Activated CD4-positive, alpha-beta T cell treated with anti-CD3 and anti-CD28 coated beads, Interleukin-2, Interleukin-6, amounts not matched to agents 100 ng/mL and 50 ng/mL, durations not matched to agents 16 hours and 8 hours (primary cell): ENCODE measurements at places on chromosomes 1 and 21.
A peak's percentile ranks its signal among the peaks of the same experiment; 100 is the strongest.

GRCh38 chr1:209434631-209435217 lies 148.8 kb upstream of the CAMK1G start:
- DNase-seq = no peak

GRCh38 chr1:7584643-7585042 lies 186.5 kb upstream of the VAMP3 start:
- DNase-seq = no peak

- DNase-seq = no peak
Observed at GRCh38 chr1:214615871-214616270, 12.9 kb downstream of the CENPF start.

DNA sequence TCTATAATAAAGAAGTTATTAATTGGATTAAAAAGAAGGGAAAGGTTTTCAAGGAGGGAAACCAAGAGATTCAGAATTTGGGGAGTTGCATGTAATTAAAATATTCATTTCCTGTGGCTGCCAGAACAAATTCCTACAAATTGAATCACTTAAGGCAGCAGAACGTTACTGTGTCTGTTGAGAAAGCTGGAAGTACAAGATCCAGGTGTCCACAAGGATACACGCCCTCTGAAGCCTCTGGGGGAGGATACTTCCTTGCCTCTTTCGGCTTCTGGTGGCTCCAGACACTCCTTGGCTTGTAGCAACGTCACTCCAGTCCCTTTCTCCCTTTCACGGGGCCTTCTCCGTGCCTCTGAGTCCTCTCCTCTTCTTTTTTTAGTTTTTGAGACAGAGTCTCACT lies 67.9 kb downstream of the KAZN start:
- DNase-seq = no peak

- no peak for DNase-seq
Observed at GRCh38 chr1:17009706-17010105, 2.0 kb downstream of the ATP13A2 start.

DNA sequence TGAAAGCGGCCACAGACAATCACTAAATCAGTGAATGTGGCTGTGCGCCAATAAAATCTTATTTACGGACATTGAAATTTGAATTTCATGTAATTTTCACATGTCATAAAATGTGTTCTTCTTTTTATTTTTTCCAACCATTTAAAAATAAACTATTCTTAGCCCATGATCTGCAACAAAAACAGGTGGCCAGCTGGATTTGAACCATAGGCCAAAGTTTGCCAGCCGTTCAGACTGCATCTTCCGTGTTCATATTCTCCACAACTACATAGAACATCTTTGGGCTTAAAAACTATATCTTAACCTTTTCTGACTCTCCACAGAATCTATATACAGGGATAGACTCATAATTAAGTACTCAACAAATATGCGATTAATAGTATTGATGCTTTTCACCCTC lies 81.2 kb upstream of the RALGPS2 start:
- no peak for DNase-seq

- DNase-seq = peak; percentile 39
Observed at GRCh38 chr1:1208713-1209433, 2.5 kb upstream of the TNFRSF18 start.

GRCh38 chr1:9340864-9341263 lies 48.2 kb downstream of the SPSB1 start:
- DNase-seq = no peak

- DNase-seq = no peak
Observed at GRCh38 chr1:20389571-20389970, 96.4 kb downstream of the CAMK2N1 start.

DNA sequence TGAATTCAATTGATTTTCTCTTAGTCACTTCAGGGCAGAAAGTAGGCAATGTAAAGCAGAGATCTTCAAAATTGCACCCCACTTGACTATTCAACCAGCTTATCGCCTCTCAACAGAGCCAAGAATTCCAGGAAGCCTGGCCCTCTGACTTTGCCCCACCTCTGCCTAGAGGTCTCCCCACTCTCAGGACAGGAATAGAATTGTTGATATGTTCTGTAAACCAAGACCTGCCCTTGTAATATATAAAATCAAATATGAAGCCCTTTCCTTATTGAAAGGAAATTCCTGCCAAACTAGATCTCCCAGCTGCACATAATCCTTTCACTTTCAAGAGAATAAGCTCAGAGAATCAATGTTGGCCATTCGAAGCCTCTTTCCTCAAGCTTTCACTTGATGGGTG lies 116.1 kb upstream of the DPT start:
- DNase-seq = no peak

GRCh38 chr1:88036345-88037014 lies 647.6 kb upstream of the PKN2 start:
- DNase-seq = no peak

DNA sequence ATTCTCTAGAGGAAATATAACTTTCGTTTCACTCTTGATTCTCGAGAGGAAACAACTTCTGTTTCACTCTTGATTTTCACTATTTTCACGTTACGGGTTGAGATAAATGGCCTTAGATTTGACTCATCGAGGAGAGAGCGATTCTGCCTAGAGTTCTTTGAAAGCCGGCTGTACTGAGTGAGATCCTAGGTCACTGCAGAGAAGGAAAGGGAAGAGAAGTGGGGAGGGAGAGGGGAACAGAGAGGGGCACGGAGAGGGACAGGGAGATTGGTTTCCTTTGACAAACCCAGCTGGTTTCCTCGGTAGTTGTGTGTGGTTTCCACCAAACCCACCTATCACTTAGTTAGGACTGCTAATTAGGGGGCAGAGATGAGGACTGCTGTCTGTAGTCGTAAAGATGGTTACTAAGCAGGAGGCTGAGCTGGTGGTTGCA lies 21.6 kb upstream of the GPR137B start:
- peak; percentile 65 for DNase-seq

- DNase-seq = peak; percentile 78
Observed at GRCh38 chr1:58782178-58783089, 1.4 kb downstream of the JUN start.

- no peak for DNase-seq
Observed at GRCh38 chr1:94807742-94808491, 12.2 kb upstream of the SLC44A3 start.

DNA sequence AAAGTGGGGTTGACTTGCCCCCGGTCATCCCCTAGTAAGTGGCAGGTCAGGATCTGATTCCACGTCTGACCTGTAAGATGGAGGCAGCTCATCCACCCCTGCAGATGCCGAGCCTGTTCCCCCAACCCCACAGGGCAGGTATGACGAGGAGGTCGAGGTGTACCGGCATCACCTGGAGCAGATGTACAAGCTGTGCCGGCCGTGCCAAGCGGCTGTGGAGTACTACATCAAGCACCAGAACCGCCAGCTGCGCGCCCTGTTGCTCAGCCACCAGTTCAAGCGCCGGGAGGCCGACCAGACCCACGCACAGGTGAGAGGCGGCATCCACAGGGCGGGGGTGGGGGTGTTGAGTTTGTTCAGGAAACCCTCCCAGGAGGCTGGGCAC lies 9.6 kb downstream of the TMEM201 start:
- no peak for DNase-seq

DNA sequence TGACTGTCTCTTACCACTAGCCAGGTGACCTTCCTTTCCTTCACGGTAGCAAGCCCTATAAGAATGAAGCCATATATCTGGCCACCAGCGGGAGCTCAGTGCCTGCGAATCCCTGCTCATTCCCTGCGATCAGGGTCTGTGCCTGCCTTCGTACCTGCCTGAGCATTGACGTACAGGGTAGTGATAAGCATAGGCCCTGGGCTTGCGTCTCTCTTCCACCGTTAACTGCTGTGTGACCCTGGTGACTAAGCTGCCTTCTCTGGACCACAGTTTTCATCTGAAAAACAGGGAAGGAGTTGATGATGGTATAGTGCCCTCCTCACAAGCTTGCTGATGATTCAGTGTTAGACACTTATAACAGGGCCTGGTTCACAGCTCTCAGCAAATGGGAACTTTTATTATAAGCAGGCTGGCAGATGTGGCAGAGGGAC lies 4.1 kb downstream of the ZC3H12A start:
- peak; percentile 70 for DNase-seq

GRCh38 chr1:203371288-203371687 lies 20.4 kb upstream of the FMOD start:
- DNase-seq = no peak

- DNase-seq = no peak
Observed at GRCh38 chr1:22775478-22775877, 64.8 kb downstream of the EPHB2 start.

- no peak for DNase-seq
Observed at GRCh38 chr1:71559880-71560279, 479.0 kb upstream of the ZRANB2 start.

- DNase-seq = peak; percentile 51
Observed at GRCh38 chr1:32817815-32818786, 648 bp downstream of the S100PBP start.

GRCh38 chr1:21531241-21531640 lies 22.0 kb downstream of the ALPL start:
- DNase-seq = no peak

DNA sequence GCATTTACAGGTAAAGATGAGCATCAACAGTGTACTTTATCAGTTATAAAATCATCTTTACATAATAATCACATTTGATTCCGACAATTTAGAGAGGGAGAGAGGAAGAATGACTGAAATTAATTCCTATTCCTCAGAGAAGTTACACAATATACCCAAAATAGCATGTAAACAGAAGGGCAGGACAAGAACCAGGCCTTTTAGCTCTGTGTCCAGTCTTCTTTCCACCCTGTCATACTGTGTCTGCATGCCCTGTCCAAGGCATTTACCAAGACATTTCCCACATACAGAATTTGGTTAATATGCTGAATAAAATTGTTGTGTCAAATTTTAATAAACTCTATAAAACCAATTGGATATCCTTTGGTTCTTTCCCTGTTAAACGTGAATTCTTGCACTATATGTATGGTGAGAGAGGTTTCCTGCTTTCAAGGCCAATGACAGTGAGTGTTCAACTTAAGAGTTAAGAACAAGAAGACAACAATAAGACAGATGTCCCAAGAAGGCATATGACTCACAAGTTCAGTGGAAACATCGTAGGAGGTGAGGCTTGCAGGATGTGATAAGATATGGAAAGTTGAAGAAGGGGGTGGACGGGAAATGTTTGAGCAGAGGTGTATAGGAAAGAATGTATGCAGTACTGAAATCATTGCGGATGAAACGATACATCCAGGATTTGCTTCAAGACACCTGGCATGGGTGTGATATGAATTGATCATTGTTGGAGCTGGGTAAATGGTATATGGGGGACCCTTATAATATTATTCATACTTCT lies 20.8 kb downstream of the LRRC8B start:
- peak; percentile 76 for DNase-seq

DNA sequence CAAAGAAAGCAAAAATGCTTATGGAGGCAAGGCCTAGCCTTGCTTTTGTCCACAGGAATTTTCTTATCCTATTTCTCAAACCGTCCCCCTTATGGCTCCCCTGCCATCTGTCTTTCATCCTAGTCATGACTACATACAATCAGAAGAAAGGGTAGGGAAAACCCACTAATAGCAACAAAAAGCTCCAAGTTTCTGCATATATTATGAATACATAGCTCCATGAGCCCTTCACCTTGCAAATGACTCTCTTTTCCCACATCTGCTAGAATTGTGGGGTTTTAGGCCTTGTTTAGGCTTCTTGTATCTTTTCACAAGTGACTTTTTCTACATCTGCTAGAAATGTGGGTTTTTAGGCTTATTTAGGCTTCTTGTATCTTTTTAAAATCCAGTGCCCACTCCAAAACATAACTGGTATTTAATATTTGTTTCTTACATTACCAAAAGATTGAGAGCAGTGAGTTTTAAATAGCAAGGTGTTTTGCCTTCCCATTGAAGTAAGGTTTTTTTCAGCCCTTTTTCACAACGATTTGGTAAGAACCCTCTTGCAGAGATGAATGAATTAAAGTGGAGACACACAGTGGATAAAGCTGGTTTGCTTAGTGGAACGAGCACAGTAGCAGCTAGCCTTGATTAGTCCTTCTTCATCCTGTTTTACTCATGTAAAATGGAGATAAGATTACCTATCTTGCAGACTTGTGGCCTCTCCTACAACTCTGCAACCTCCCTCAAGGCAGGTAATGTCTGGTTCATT lies 4.4 kb downstream of the GADD45A start:
- DNase-seq = no peak

DNA sequence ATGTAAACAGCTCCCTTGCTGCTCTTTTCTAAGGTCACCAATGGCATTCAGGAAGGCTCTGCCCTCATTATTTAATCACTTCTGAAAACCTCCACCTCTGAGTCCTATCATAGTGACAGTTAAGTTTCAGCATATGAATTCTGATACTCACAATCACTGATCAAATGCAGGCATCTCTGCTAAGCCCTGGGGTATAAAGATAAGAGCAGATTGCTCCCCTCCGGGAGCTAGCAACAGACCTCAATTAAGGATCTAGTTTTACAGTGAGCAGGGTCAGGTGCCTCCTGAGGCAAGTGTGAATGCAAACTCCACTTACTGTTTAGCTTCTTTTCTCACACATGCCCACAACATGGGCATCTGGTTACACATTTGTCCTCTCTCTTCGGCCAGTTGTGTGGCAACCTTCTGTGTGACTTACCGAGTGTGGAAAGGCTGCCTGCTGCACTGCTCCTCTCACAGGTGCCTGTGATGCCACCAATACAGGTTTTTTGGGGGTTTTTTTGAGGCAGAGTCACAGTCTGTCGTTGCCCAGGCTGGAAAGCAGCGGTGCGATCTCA lies 15.0 kb downstream of the IL10RB start:
- DNase-seq = no peak

DNA sequence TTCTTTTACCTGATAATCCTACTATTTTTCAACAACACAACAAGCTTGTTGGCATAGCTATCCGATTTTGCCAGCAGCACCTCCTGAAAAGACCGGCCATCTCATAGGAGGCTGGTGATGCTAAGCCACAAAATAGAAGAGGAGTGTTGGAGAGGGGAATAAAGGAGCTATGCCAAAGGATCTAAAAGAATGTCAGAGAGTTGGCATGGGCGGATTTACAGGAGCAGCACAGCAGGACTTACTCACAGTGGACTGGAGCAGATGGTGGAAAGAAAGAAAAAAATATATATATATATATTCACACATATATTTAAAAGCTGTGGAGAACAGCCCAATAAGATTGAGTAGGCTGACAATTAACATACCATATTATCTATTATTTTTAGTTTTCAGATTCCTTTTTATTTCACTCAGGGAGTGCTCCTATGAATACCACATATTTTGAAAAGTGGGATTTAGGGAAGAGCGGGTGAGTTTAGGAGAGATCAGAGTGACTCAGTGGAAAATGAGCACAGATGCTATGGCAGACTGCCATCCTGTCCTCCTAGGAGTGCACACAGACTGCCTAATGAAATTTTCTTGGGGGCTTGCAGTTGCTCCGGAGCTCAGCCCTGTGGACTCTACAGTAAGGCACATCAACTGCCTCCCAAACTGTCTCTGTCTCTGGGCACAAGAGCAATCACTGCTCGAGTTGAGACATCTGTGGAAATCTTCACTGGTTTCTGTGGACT lies 394.4 kb upstream of the CHRM3 start:
- DNase-seq = no peak

- no peak for DNase-seq
Observed at GRCh38 chr1:63662056-63662836, 69.0 kb downstream of the PGM1 start.

- DNase-seq = peak; percentile 30
Observed at GRCh38 chr1:22031214-22031962, 21.1 kb upstream of the CDC42 start.

- no peak for DNase-seq
Observed at GRCh38 chr1:98316286-98316905, 345.1 kb upstream of the SNX7 start.
